ENCODE measurements at places on chromosomes 5 and 9.

GRCh38 chr5:53350368-53350767 lies 130.1 kb upstream of the FST start:
- no peak for DNase-seq

DNA sequence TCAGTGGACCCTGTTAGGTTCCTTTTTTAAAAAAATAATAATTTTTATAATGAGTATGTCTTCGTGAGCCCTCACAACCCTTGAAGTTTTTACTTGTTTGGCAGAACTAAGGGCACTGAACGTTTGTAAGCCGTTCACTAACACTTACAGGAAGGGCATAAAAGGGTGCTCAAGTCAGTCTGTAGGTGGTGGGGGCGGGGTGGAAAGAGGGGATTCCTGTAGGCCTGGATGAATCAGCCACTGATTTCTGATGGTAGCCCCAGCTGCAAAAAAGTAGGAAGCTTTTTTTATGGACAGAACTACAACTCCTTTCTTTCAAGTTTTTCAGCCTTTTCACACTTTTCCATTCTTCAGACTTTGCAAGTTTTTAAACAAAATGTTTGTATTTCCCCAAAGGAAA lies 35.8 kb downstream of the PIK3R1 start:
- DNase-seq, result no peak

- DNase-seq, result no peak
Measured at GRCh38 chr5:1101961-1102713, 9.7 kb downstream of the SLC12A7 start.

GRCh38 chr5:425714-426113 lies 17.3 kb upstream of the EXOC3 start:
- DNase-seq, result no peak

DNA sequence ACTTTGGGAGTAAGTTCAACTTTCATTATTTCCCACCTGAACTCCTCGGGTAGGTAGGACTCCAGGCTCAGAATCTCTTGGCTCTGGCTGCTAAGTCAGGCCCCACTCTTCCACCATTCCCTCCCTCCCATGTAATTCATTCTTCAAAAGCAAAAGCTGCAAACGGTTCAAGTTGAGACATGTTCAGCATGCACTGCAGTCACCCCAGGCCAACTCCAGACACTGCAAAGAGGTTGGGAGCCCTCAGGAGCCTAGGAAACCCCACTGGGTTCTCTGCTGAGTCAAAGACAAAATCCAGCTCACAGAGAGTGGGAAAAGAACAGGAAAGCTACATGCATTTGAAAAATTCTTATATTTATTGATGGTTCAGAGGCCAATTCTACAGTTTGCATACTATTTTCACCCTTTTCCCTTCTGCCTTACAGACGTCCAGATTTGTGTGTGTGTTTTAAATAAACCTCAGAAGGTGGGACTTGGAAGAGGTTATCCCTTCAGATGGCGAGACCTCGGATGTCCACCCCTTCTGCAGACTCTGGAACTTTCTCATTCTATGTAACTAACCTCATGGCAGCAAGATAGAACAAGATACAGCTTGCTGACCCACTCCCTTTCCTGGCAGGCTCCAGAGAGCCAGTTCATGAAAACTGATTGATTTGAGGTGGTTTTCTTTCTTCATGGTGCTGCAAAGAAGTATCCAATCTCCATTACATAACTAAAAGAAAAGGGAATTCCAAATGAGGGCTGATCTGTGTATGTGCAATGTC lies 65.7 kb upstream of the EQTN start:
- no peak for DNase-seq

GRCh38 chr5:80955082-80955590 lies 5.0 kb upstream of the RASGRF2 start:
- no peak for DNase-seq

DNA sequence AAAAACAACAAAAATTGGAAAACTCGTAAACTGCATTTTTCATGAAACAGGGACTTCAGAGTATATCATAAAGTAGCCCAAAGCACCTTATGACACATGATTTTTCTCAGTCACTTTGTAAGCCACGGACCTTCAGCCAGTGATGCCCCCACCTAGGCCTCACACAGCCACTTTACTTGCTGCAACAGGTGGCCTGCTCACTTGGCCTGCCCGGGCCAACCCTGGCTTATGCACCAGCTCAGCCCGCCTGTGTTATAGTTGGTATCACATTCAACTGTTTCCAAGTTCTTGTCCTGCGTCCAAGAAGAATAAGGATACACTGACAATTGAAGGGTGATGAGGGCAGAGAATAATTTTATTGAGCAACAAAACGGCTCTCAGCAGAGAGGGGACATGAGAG lies 219.2 kb downstream of the FER start:
- DNase-seq, result no peak

GRCh38 chr5:57067597-57067924 lies 106.3 kb upstream of the GPBP1 start:
- no peak for DNase-seq

GRCh38 chr5:157279605-157280239 lies 13.8 kb downstream of the CYFIP2 start:
- no peak for DNase-seq
